Hippocampal formation (tissue), 2 donors: ENCODE measurements at places on chromosomes 5 and 9.

DNA sequence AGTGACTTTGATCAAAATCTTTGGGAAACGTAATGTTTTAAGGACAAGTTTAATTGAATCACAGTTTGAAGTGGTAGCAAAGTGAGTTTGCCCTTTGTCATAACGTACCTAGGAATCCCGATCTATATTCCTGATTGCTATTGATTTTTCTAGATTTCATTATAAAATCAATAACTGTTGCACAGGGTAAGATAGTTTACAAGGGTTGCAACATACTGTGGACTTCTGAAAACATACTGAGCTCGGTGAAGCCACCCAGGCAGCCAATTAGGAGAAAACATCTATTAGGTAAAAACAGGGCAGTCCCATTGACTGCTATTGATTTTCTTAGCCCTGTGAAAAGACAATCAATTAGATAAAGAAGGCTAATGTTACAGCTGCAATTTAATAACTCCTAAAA is 659.9 kb downstream of the ISL1 start:
- DNase-seq: no peak

GRCh38 chr5:94784536-94785505 is 166.4 kb downstream of the SLF1 start:
- no peak for DNase-seq

- no peak for DNase-seq
Observed at GRCh38 chr9:3074247-3074646, 230.4 kb upstream of the PUM3 start.

DNA sequence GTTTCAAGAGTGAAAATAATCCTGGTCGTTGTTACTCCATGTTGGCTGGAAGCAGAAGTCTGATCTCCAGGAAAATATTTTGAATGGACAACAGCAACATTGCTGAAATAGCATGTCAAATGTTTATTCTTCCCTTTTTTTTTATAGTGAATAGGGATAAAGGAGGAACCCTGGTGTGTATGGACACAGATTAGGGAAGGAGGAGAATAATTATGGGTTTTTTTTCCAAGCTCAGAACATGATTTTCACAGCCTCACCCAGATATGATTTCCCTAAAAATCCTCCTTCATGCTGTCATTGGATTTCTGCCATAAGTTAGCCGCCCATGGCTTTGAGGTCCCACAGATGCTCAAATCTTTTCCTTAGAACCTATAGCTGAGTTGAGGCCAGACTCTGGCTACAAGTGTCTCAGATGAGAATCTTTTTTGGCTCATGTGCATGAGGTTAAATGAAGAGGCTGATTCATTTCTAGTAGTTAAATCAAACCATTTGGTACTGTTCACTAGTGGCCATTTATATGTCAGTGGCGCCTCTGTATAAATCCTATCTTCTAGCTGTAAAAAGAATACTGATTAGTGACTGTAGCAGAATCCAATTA is 65.5 kb upstream of the LIFR start:
- no peak for DNase-seq

DNA sequence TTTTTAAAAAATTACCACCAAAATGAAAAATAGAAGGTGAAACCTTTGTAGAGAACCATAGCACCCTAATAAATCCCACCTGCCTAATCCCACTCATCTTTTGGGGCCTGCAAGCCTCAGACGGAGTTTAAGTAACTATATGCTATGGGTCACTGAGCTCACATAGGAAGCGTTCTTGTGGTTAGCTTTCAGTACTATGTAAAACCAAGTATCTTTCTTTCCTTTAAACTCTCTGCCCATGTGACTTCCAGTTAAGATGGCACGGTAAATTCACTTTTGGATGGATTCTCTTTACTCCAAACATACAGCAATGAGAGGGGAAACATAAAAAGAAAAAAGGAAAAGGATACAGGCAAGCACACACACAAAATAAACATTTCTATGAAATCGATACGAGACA is 50.9 kb downstream of the FANCC start:
- no peak for DNase-seq

DNA sequence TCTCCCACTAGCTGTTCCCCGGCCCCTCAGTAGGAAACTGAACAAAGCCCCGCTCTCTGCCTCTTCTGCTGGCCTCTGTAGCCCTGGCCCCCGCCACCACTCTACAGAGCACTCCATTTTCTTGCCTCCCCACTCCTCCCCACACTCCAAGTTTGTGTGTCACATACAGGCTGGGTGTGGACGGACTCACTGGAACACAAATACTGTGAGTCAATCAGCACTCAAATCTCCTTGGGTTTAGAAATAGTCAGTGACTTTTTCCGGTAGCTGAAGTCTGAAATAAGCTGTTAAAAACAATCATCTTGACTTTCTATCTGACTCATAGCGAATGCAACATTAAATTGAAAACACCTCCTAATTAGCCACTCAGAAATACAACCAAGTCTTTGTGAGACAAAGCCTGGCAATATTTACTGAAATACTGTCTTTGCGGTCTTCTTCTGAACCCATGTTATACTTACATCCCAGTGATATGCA is 122.5 kb downstream of the LHFPL2 start:
- DNase-seq: no peak

GRCh38 chr9:2601785-2602378 is 19.7 kb upstream of the VLDLR start:
- no peak for DNase-seq
